KBM-7 (cell line): ENCODE measurements at places on chromosomes 11 and 22.

- DNase-seq = no peak
Observed at GRCh38 chr11:112617098-112617425, 344.2 kb upstream of the NCAM1 start.

- no peak for DNase-seq
Observed at GRCh38 chr22:42860968-42861367, 3.9 kb upstream of the ARFGAP3 start.

GRCh38 chr11:62601122-62601371 lies 618 bp downstream of the MTA2 start:
- no peak for DNase-seq

GRCh38 chr11:39804271-39804670 lies 1655.2 kb downstream of the LRRC4C start:
- DNase-seq = peak; percentile 2

- DNase-seq = no peak
Observed at GRCh38 chr11:15309296-15309695, 194.6 kb downstream of the INSC start.
